ENCODE measurements at places on chromosomes 12 and 14. TPM values are rescaled to one million over a fixed set of nuclear protein-coding genes. Genes with fewer than 3 reads are reported as not detected.

IL26 gene
- not detected for total RNA-seq

KCNC2 gene
- not detected for total RNA-seq

CNTN1 gene
- total RNA-seq = 79.1 TPM

CRIP1 gene
- not detected for total RNA-seq

DNA sequence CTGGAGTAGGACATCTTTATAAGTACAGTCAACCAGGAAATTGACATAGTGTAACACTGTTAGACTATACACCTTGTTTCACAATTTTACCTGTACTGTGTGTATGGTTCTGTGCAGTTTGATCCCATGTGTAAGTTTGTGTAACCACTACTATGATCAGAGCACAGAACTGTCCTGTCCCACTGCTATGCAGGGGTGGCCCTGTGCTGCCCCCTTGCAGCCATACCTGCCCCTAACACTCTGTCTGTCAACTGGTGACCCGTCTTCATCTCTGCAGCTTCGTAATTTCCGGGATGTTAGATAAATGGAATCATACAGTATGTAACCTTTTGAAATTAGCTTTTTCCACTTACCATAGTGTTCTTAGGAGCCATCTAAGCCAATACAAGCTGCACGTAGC lies 58.7 kb upstream of the RD3L start:
- peak; percentile 41 for DNase-seq

- DNase-seq = peak; percentile 90
Measured at GRCh38 chr12:92289629-92290349, 144.1 kb upstream of the BTG1 start.

GRCh38 chr12:75041472-75041871 lies 168.2 kb downstream of the KCNC2 start:
- no peak for DNase-seq

GRCh38 chr12:117142094-117142493 lies 42.9 kb upstream of the TESC start:
- DNase-seq = no peak

- DNase-seq = no peak
Measured at GRCh38 chr12:114704096-114704495, 20.1 kb upstream of the TBX3 start.

GRCh38 chr12:19052689-19053088 lies 76.8 kb upstream of the PLEKHA5 start:
- DNase-seq = no peak

- DNase-seq = no peak
Measured at GRCh38 chr12:52903855-52904508, 894 bp downstream of the KRT8 start.

DNA sequence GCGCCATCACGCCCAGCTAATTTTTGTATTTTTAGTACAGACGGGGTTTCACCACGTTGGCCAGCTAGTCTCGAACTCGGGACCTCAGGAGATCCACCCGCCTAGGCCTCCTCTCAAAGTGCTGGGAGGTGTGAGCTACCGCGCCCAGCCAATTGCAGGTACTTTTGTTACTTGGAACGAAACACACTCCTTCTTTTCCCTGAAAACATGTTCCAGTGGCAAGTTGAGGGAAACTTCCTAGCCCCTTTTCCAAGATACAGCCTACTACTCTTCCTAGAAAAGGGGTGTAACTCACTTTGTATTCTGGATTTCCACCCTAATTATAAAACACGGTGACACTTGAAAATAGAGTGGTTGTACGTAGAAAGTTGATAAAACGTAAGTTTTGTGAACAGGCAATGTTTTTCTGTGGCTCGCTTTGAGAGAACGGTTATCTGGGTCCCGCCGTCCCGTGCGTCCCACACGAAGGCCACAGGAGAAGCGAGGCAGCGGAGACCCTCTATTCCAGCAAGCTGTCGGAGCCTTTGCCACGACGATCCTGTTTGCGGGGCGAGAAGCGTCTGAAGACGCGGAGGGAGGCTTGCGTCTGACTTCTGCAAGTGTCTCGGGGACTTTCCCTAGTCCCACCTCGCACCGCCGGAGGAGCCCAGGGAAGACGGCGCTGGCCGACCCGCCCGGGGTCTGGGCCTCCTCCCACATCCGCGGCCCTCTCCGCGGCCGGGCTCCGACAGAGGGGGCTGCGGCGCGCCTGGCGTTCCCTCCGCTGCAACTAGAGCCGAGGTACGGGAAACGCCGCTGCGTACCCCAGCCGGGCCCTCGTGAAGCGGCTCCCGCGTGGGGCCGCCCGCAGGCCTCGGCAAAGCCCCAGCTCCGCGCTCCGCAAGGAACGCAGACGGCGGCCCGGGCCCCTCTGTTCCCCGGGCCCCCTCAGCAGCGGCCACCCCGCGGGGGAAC lies 745 bp downstream of the CDCA4 start:
- no peak for DNase-seq

DNA sequence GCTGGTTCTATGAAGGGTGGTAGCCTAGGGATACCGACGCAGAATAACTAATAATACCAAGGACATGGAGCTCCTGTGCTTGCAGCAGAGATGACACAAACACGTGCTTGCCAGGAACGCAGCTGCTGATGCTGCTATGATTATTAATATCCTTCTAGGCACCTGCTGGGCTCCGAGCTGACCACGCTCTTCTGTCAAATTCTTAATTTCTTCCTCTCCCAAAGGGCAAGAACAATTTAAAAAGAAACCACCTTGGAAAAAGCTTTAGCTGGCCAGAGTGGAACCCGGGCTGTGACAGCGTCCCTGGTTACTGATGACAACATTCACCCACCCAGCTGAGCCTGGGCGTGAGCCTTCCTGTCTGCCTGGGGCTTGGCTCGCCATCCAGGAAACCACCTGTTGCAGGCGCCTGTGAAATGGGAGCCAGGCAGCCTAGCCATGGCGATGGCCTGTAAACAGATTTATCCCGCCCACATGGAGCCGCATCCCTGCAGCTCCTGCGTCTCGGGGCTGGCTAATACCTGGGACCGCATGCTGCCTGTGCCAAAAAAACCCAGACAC lies 28.8 kb downstream of the CLMN start:
- DNase-seq = no peak

GRCh38 chr14:53062856-53063255 lies 90.3 kb downstream of the DDHD1 start:
- no peak for DNase-seq

- peak; percentile 96 for DNase-seq
Measured at GRCh38 chr12:93785249-93786010, 108.3 kb downstream of the CRADD start.

DNA sequence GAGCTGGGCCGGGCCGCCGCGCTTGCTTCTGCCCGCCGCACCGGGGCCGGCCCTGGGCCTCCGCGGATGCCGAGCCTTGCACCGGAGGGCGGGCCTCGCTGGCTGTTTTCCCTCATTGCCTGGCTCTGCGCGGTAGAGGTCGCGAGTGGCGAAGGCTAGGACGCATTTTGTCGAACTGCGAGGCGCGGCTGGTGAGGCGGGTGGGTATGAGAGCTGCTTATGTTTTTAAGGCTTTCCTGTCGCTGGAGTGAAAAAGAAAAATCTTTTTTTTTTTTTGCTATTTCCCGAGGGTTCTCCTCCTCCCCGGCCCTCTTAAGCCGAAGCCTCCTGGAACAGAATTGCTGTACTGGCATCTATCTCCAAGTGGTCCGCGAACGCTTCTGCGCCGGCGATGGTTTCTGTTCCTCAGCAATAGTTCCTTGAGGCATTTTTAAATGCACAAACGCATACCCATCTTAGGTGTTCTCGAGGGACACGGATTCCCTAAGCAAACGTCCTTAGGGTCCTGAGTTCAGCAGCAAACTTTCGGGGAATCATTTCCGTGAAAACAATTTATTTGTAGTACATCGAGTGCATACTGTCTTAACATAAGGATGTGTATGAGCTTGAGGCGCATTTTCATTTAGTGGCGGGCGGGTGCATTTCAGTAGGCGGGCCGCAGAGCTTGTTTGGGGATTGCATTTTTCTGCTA lies 631 bp downstream of the RESF1 start:
- peak; percentile 61 for DNase-seq
